ENCODE measurements at places on chromosomes 5 and 9.

DNA sequence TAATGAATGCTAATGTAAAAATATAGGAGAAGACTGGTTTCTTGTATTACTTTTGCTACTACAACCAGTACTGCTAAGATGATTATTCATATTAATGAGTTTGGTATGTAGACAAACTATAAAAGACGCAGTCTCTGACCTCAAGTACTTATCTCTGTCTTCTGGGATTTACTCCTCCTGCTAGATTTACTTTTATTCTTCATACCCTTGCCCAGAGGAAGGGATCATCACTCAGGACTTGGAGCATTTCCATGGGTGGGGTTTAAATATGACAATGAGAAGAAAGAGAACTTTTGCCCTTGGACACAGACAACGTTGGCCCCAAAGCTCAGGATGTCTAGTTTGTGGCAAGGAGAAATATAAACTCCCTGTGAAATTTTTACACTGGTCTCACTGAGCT lies 126.1 kb downstream of the BNC2 start:
- DNase-seq: no peak

GRCh38 chr5:172667786-172668593 lies 26.9 kb downstream of the NEURL1B start:
- no peak for DNase-seq

GRCh38 chr9:76709020-76709419 lies 55.2 kb upstream of the PCA3 start:
- DNase-seq: no peak

DNA sequence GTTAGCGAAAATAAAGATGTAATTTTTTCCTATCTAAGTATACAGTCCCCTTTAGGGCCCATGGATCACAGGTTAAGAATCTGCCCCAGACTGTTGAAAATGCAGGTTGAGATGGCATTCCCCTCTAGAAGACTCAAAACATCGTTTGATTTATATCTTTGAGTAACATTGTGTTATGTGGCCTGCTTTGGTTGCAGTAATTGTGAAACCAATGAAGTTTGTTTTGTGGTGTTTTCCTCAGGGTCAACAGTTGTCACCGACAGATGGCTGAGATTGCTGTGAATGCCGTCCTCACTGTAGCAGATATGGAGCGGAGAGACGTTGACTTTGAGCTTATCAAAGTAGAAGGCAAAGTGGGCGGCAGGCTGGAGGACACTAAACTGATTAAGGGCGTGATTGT lies 7.8 kb downstream of the CCT5 start:
- no peak for DNase-seq

- no peak for DNase-seq
Observed at GRCh38 chr5:73673161-73673591, 47.2 kb downstream of the ARHGEF28 start.

DNA sequence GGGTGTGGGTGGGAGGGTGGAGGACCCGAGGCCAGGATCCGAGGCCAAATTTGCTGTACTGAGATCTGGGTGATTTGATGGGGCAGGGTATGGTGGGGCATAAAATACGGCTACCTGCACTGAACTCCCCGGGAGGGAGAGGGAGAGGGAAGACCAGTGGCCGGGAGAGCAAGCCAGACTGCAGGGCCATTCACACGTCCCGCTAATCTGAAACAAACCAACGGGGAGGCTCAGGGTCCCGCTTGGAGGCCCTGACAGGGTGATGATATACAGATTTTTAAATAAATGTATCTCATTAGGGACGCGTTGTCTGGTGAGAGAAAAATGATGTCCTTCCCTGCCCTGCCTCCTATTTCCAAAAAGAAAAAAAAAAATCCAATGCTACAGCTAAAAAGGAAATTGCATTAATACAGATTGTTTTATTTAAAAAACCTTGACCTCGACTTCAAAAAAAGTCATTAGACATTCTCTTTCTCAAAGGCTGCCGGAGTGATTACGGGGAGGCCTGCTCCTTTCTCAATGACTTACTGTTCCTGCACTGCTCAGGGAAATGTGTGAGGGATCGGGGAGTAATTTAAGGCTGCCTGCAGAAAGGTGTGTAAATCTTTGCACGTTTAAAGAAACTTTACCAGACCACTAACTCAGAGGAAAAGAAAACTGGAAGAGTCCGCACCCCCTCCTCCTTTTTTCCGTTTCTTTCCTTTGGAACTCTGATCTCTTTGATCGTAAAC lies 11.5 kb upstream of the PRRX2 start:
- no peak for DNase-seq

DNA sequence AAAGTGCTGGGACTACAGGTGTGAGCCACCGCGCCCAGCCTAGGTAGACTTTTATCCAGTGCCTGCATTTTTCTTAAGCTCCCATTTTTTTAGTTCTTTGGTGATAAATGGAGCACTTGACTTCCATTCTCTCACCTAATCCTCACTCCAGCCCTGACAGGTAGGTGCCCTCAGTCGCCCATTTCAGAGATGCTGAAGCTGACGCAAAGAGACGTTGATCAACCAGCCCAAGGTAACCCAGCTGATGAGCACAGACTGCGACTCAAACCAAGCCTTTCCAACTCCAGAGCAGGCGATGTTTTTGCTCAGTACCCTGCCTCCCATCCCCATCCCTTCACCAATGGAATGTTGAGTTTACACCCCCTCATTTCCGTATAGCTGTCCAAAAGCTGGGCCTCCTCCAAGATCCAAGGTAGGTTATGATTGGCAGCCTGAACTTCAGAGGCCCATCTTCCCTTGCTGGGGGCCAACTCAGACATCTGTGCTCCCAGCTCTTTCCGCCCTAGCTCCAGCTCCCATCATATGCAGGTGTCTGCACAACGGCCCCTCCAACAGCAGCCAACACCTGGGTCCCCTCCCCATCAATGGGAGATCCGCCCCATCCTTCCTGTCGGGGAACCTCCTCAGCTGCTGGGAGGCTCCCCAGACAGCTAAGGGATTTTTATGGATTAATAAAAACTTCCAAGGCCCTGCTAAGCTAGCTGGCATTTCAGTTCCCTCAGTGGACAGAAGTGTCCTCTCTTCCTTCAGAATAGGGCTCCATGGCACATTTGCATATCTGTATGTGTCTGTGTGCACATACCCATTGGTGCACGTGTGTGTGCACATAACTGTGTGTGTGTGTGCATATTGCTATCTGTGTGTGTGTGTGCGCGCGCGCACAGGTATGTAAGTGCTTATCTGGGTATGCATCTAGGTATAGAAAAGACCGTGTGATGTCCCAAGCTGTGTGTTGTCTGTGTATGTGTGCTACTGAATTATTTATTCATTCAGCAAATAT lies 39.3 kb upstream of the VDAC1 start:
- no peak for DNase-seq

- no peak for DNase-seq
Observed at GRCh38 chr9:80077059-80077458, 505.3 kb downstream of the TLE4 start.

- DNase-seq: no peak
Observed at GRCh38 chr5:34503379-34504253, 152.5 kb upstream of the RAI14 start.

- DNase-seq: no peak
Observed at GRCh38 chr5:141478321-141478945, 2.7 kb downstream of the PCDHGC3 start.

GRCh38 chr9:87792831-87793288 lies 66.9 kb downstream of the CTSL start:
- no peak for DNase-seq

GRCh38 chr5:64939772-64940510 lies 171.2 kb downstream of the CWC27 start:
- DNase-seq: no peak

GRCh38 chr5:71971862-71972261 lies 135.4 kb upstream of the MAP1B start:
- no peak for DNase-seq
